ENCODE measurements at places on chromosomes 5 and 9.

GRCh38 chr9:76716085-76716672 is 48.1 kb upstream of the PCA3 start:
- DNase-seq: no peak

GRCh38 chr9:30140407-30140806 is 2244.0 kb upstream of the ACO1 start:
- no peak for DNase-seq

DNA sequence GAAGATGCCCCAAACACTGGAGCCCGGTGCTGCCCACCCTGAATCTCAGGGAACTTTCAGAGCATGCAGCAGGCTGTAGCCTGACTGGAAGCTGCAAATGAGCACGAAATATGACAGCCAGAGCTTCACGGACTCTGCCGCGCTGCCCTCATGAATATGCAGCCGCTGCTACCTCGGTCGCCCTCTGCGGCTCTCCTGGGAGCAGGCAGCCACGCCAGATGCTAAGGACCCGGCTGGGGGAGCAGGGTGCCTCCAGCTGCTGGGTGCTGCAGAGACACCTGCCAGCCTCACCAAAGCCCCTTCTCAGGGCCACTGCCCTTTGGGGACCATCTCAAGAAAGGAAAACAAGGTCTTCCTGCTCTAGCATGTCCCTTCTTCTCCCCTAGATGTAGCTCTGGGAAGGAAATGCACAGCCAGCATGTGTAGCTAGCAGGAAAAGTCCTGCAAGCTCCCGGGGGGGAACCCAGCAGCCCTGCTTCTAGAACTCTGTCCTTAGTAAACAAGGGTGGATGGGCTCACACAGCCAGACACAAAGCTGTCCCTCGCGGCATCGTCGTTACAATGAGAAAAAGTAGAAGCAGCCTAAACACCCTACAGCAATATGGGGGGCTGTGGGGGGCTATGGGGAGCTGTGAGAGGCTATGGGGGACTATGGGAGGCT is 56.8 kb upstream of the OLFM1 start:
- DNase-seq: no peak

GRCh38 chr5:111502956-111503355 is 9.4 kb downstream of the STARD4 start:
- no peak for DNase-seq

DNA sequence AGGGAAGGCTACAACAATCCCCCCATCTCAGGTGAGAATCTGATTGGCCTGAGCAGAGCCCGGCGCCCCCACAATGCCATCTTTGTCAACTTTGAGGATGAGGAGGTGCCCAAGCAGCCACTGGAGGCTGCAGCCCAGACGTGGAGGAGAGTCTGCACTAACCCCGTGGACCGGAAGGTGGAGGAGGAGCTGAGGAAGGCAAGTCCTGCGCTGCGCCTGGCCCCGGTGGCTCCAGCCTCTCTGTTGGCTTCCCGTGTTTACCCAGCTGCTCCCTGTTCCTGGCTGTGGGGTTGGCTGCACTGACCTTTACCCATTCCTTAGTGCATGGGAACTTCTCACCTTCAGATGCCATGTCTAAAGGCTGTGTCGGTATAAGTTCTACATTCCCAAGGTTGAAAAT is 11.0 kb upstream of the CEL start:
- DNase-seq: no peak

DNA sequence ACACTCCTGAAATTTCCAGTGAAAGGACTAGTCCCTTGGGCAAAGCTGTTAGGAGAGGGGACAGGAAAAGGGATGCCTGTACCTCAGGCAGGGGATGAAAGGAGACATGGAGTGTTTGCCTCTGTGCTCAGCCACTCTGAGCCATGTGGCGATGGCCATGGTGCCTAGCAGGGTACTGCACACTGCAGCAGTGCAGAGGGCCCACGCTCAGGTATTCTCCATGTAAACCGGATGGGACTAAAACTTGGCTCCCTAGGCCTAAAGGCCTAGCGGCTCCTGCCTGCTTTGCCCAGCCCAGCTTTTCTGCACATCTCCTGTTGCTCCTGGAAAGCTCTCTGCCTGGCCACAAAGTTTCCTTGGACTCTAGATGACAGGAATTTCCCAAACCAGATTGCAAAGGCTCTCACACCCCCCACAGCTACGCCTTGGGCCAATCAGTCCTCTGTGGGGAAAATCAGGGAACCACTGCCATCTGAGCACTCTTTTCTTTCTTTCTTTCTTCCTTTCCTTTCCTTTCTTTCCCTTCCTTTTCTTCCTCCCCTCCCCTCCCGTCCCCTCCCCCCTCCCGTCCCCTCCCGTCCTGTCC is 44.3 kb downstream of the HABP4 start:
- DNase-seq: no peak

DNA sequence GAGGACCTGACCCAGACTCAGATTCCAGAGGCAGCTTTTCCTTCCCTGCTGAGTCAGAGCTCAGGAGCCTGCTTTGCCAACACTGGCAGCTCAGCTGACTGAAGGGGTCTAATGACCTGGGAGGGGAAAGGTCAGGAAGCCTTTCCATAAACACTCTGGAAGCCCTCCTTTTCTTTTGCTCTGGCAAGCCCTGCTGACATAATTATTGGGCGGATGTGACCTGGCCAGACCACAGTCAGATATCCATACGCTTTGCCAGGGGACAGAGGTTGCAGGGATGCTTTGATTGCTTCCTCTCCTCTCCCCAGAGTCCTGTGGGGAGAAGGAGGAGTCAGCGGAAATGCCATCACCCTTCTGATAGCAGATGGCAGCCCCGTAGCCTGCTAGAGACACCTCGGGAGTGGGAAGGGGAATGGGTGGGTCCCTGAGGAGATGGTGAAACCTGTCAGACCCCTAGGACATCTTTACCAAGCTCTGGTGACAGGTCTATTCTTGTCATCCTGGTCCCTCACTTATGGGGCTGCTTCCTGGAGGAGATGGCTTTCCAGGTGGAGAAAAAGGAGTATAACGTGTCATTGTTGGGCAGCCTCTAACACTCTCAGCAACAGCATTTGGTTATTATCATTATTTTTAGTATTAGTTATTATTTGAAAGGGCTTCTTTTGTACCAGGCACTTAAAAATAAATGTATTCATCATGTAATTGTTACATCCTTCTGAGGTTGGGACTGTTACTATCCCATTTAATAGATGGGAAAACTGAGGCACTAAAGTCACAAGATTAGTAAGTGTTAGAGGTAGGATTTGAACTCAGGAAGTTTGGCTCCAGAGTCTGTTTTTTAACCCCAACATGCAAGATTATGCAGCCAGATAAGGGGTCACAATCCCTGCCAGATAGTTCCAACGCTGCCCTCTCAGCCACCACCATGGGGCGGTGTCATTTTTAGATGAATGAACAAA is 11.6 kb downstream of the COL27A1 start:
- no peak for DNase-seq

DNA sequence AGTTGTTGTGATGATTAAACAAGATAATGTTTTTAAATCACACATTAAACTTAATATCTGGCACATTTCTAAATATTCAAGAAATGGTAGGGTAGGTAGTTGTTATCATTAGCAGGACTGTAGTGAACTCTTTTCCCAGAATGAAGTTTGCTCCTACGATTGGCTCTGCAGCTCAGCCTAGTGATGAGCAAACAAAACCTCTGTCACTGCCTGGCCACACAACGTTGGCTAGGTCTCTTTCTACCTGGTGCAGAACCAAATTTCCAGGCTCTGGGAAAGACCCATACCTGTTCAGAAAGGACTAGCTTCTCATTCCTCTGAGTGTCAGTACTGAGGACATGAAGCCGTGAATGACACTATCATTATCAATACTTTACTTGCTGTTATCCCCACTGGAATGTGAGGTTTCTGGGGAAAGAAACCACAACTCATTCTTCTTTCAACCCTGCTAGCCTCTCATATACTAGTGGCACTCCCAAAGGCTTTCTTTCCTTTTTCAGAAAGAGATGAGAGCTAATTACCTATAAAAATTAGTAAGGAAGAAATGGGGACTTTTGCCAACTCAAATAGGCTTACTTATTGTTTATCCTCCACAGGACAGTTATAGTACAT is 219.3 kb upstream of the TRIM32 start:
- DNase-seq: no peak

DNA sequence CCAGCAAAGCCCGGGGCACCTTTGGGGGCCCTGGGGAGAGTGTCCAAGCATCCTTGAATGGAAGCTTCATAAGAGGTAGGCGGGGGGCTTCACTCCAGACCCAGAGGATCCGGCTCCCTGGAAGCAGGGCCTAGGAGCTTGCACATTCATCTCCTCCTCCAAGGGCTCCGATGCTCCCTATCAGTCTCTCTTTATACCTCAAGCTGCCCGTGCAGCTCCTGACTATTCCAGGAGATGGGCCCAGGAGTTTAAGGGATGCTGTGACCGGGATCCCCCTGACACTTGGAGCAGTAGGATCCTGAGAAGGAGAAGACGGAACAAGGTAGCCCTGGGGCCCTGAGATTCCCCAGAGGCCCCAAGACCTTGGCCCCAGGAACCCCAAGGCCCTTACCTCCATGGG is 25.9 kb downstream of the CSF1R start:
- no peak for DNase-seq

GRCh38 chr5:8923526-8923925 is 622.3 kb downstream of the SEMA5A start:
- DNase-seq: no peak

All from left ventricle myocardium inferior (tissue), 1 donor.